IMR-90 (cell line): ENCODE measurements at places on chromosomes 7 and 10.

- DNase-seq: no peak
These were observed 28.2 kb downstream of the KAT6B start for GRCh38 chr10:74854610-74855009.

- DNase-seq: peak; percentile 86
These were observed 32.6 kb upstream of the ELN start for GRCh38 chr7:73995330-73995729.

DNA sequence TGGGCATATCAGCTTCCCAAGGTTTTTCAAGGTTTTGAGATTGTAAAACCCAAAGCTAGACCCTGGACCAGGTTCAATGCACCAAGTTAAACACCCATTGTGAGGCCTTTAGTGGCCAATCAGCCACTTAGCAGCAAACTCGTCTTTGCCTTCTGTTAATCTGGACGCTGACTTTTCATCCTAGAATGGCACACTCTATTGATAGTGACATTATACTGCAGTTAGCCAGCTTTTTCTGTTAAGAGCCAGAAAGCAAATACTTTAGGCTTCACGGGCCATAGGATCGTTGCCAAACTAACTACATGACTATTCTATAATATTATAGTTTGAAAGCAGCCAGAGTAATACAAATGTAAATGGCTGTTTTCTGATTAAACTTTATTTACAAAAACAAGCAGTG, 51.3 kb downstream of the VKORC1L1 start:
- no peak for DNase-seq

DNA sequence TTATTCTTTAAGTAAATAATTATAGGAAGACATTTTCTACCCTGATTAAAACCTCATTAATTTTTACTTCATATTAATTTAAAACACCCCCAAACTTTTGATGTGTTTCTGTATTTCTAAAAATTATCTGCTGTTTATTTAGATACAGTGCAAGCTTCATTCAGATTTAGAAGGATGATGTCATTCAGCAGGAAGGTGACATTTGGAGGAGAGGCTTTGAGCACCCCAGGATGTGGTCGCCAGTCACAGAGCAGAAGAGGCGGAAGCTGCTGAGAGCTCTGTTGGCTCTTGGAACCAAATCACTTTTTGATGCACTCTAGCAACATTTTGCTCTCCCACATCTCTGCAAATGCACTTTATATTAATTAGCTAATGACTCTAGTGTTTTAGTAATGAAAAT, 233.9 kb upstream of the CACNA2D1 start:
- peak; percentile 43 for DNase-seq

DNA sequence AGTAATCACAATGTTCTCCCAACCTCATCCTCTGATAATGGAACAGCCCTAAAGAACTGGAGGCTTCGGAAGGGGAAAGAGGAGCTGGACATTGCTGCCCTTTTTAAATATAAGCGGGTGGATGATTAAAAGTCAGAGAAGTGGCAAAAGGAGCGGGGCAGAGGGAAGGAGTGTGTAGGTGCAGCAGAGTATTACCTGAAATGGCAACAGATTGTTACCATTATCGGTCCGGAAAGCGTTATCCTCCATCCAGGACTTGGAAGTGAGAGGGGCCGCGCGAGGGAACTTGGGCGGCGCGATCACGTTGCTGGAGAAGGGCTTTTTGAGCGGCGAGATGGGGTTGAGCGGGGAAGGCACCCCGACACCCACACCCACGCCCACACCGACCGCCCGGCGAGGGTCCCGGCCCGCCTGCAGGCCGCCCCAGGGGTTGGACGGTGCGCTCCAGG, 51.7 kb downstream of the CPEB3 start:
- DNase-seq: no peak

- no peak for DNase-seq
These were observed 3.5 kb downstream of the ANKRD1 start for GRCh38 chr10:90917238-90917967.

GRCh38 chr7:5528071-5528814, 104.6 kb upstream of the TNRC18 start:
- peak; percentile 36 for DNase-seq

DNA sequence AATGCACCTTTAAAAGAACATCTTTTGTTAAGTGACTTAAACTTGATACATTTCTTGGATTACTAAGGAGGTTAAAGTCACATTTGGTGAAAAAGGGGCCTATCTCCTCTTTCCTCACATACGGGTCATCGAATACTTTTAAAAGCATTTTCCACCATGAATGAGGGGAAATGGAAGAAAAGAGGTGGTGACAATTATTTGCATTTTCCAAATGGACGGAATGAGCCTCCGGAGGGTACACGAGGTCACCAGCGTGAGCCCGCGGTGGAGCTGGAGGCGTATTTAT, 1.0 kb upstream of the BMPR1A start:
- DNase-seq: no peak

GRCh38 chr10:112195224-112195623, 11.7 kb upstream of the GPAM start:
- no peak for DNase-seq

DNA sequence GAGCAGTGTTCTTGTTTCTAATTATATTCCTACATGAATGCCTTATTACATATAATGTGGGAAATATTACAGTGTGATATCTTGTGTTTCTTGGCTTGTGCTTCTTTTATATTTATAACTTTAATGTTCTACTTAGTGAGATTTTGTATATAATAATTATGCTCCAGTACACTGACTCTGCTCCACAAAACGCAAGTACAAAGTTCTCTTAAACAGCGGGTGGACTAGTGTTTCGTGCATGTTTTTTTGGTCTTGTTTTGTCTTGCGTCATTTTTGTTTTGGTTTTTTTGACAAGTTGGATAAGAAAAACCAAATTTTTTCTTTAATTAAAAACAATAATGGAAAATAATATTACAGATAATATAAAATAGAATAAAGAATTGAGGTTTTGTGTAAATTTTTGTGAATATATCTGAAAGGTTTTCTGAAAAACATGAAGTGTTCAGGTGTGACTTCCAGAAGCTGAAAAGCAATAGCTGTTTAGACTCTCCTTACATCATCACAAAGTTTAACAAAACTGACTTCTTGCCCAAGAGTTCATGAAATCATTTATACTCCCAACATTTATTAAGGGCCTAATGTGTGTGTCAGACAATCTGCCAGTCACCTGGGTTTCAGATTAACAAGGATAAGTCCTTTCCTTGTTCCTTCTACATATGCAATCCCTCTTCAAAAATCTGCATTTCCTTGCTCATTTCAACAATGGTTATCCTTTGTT, 331.8 kb downstream of the LRRTM3 start:
- DNase-seq: no peak

DNA sequence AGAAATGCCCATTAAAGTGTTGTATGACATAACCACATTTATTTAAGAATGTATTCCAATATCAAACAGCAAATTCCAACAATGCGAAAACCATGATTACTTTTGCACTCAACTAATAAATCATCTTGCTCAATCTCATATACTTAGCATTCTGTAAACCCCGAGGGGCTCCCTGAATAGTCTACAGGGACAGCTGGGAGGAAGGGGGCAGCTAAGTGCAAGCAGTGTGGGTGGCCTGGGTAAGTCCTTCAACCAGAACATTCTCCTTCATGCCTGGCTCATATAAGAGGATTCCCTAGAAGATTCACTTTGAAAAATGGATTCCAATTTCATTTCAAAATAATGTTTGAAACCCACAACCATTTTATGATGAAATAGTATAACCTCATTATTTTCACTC, 355.5 kb downstream of the CDC14C start:
- DNase-seq: no peak

DNA sequence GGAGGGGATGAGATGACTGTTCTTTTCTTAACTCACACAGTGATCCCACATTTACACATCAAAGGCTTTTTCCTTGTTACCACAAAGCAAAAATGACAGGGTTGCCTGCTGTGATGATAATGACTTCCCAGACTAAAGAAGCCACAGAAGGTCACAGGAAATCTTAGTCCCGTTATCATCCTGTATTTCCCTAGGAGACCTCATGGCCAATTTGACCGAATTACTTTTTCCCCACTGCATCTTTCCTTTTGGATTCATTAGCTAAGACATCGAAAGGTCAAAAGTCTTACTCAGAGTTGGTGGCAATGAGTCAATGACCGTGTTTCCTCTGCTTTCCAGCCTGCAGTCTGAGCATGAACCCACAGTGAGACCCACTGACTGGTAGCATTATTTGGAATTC, 130.1 kb upstream of the INHBA start:
- DNase-seq: no peak

GRCh38 chr10:9028231-9028630, 973.7 kb downstream of the GATA3 start:
- no peak for DNase-seq

GRCh38 chr10:21257919-21258318, 267.6 kb downstream of the SKIDA1 start:
- peak; percentile 25 for DNase-seq

- DNase-seq: no peak
These were observed 97.7 kb upstream of the FAM180A start for GRCh38 chr7:135846339-135846738.

DNA sequence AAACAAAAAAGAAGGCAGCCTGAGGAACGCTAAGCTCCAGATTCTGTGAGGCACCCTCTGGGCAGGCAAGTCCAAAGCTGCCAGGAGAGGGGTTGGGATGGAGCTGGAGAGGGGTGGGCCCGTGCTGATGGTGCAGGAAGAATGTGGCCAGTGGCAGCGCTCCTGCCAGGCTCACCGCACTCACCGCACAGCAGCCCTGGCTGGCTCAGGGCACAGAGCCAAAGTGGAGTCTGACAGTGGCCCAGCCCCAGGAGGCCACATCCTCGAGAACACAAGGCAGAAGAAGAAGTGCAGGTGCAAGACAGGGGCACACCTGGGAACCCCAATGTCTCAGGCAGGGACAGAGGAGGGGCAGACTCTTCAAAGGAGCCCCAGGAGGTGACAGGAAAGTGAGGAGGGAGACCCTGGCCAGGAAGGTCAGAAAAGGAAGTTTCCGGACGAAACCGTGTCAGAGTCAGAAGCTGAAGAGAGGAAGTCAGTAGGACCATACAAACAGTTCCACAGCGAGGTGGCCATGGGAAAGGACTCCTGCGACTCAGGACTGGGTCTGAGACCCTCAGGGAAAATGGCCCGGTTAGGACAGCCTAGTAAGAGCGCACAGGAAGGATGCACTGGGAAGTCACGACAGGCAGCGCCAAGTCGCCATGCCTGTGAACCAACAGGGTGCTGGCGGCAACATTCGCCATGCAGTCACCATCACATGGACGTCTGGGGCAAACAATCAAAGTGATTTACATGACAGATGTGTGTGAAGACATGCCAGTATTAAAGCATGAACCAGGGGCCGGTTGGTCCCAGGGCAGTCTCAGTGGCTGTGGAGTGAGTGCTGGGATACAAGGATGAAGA, 54.4 kb downstream of the COBL start:
- no peak for DNase-seq

DNA sequence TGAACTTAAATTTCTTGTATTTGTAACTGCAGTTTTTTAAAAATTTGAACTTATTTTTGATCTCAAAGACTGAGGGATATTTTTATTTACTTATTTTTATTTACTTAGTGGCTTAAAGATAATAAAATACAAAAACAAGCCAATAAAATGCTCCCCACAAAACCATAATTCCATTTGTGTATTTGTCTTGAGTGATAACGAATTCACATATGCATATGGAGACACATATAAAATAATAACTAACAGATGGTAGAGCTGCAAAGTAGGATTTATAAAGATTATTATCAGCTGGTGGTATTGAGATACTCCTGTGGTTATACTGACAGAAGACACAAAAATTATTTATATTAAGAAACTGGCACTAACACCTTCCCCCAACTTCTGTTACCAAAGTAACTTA, 90.2 kb upstream of the RPA3 start:
- no peak for DNase-seq

DNA sequence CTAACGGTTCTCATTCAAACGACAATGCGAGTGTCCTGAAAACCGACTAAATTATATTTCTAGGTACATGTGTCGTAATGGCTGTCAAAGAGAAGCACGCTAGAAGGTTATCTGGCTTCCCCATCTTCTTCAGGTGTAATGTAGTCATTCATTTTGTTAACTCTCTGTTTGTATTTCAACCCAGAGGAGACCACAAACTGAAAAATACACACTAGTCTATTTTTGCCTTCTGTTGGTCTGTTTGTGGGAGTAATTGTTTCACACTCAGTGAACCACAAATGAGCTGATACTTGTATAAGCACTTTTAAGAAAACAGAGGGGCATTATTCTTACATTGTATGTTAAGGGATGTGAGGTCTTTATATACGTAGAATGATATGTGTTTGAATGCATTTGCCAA, 305.9 kb downstream of the GATA3 start:
- DNase-seq: no peak

DNA sequence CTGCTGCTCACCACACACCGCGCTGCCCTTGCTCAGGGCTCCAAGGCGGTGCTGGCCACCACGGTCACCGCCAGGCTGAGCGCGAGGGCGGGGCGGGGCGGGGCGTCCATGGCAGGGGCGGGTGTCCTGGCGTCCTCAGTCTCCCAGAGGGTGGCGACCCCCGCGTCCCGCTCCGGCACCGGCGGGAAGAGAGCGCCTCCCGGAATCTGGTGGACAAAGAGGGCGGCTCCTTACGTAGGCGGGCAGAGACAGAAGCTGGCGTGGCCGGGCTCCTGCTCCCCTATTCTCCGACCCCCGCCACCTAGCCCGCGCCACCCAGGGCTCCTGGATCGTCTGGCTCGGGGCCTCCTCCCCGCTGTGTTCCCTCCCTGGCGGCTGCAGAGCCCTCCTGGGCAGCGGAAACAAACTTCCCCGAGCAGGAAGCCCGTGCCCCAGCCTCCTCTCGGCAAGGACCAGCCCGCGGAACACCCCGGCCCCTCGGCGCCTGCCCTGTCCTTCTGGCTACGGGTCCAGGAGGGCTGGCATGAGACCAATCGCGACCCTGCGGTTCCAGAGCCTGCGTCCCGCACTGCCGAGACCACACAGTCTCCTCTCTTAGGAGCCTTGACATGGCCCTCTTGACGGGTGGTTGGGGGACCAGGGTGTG, 133.8 kb upstream of the ZNF92 start:
- no peak for DNase-seq

GRCh38 chr10:59622320-59623132, 87.1 kb downstream of the SLC16A9 start:
- peak; percentile 61 for DNase-seq

DNA sequence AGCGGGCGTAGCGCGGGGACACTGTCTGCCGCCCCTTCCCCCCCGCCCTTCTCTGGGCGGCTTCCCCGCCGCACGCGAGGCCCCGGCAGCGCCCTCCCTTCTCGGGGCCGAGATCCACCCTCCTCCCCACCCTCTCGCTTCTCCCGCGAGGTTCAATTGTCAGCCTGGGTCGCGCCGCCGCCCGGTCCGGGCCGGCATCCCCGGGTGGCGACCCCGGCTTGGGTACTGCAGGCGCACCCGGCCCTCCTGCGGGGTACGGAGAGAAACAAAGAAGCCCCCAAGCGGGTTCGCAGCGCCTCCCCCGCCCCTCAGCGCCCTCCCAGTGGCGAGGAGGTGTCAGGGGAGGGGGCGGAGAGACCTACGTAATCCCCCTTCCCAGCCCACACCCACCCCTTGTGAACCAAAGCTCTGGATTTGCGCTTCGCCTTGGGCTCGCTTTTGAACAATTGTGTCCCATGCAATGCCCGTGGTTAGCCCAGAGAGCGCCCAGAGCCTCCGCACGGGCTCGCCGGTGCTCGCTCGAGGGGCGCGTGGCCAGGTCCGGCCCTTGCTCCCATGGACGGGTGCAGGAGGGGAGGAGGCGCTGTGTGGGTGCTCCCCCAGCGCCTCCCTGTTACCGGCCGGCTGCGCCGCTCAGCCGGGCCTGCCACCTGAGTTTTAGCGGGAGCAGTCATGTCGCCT, 634 bp downstream of the HECW1 start:
- DNase-seq: peak; percentile 49
